ENCODE measurements at places on chromosomes 6 and 20.

DNA sequence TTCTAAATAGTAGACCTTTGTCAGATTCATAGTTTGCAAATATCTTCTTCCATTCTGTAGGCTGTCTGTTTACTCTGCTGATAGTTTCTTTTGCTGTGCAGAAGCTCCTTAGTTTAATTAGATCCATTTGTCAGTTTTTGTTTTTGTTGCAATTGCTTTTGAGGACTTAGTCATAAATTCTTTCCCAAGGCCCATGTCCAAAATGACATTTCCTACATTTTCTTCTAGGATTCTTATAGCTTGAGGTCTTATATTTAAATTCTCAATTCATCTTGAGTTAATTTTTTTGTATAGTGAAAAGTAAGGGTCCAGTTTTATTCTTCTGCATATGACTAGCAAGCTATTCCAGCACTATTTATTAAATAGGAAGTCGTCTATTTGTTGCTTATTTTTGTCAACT is 287.0 kb downstream of the PACRG start:
- DNase-seq: no peak

GRCh38 chr6:99348288-99349170 is 945 bp downstream of the FAXC start:
- no peak for DNase-seq

- DNase-seq: no peak
Measured at GRCh38 chr6:110951008-110951407, 7.5 kb upstream of the GTF3C6 start.

DNA sequence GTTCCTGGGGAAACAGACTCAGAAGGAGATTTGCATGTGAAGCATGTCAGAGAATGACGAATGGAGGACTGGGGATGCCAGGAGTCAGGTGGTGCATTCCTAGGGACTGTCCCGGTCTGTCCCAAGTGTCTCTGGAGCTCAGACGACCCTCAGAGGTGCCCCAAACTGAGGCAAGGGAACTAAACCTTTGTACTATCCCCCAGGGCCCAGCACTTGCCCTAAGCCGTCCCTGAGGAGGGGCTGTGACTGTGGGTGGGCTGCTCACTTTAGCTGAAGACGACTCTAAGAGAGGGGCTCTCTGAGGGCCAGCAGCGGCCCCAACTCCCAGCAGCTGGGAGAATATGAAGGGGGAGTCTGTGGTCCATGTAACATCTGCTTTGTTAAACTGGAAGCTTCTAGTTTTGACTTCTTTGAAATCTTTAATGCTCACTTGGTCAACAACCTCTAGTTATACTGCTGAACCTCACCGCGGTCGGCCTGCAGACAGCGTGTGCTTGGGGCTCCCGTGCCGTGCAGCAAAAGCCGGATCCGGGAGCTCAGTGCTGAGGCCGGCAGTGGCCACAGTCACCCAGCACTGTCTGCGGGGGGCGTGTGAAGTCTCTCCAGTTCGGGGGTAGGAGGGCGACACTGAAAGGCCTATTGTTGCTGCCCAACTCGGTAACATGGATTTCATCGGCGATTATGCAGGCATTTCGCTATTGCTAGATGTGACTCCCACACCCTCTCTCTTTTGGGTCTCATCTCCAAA is 34.2 kb downstream of the TUBB2B start:
- no peak for DNase-seq

- DNase-seq: no peak
Measured at GRCh38 chr6:35357677-35358076, 15.3 kb downstream of the PPARD start.

- DNase-seq: no peak
Measured at GRCh38 chr6:107244082-107244741, 128.9 kb upstream of the BEND3 start.

- DNase-seq: no peak
Measured at GRCh38 chr6:4023240-4023639, 55.7 kb downstream of the FAM217A start.

GRCh38 chr20:51928931-51929330 is 126.6 kb upstream of the SALL4 start:
- DNase-seq: no peak

GRCh38 chr6:143844006-143844405 is 868 bp downstream of the LTV1 start:
- no peak for DNase-seq

GRCh38 chr6:40556881-40557280 is 30.3 kb downstream of the LRFN2 start:
- DNase-seq: no peak

DNA sequence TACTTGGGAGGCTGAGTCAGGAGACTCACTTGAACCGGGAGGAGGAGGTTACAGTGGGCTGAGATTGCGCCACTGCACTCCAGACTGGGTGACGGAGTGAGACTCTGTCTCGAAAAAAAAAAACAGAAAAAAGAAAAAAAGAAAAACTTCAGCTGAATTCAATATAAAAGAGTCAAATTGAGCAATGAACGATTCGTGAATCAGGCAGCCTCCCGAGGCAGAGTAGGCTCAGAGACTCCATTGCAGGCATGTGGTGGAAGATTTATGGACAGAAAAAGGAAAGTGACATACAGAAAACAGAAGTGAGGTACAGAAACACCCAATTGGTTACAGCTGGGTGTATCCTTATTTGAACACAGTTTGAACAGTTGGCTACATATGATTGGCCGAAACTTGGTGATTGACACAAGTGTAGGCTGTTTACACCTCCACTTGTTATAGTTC is 56.3 kb downstream of the HLA-DPB1 start:
- no peak for DNase-seq

GRCh38 chr6:146883640-146884531 is 285.1 kb downstream of the ADGB start:
- no peak for DNase-seq

DNA sequence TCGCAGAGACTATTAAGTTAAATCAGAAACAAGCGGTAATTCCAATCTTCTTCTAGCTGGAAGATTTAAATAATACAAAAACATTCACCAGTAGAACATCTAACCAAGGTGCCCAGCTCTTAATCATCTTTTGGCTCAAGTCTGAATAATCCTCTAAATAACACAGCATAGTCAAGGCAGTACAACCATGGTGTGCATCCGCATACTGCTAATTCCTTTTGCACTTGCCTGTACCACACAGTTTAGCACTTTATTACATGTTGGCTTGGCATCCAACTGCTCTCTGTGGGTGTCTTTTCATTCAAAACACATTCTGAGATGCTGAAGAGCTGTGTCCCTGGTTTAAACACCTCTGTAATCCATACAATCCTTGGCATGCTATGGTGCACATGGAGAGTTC is 42.3 kb downstream of the VGLL2 start:
- no peak for DNase-seq

DNA sequence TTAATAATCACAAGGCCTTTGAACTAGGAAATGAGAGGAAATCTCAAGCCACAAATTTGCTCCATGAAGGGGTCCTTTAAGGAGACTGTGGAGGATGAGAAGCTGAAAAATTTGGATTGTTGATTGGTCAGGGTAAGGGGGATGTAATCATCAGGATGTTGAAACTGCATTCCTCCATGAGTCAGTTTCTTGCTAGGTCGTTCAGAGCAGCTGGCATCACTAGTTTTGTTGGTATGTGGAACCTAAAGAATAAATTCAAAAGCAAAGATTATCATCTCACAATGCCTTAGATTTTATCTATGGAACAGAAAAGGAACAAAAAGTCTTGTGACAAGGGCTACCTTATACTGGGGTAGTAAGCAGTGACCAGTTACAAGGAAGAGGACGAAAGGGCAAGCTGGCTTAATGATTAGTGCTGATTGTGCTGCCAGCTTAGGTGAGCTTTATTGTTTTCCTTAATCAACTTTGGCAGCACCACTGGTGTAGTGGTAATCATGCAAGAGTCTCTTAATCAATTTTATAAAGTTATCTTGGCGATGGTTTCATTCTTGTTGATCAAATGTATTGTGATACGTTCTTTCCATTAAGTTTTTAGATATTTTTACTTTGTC is 36.6 kb downstream of the CRISP2 start:
- no peak for DNase-seq

GRCh38 chr6:165717732-165718465 is 54.9 kb upstream of the PDE10A start:
- DNase-seq: no peak

- DNase-seq: no peak
Measured at GRCh38 chr6:93940381-93940780, 521.0 kb upstream of the EPHA7 start.

- DNase-seq: no peak
Measured at GRCh38 chr20:6663104-6663503, 104.4 kb upstream of the BMP2 start.

DNA sequence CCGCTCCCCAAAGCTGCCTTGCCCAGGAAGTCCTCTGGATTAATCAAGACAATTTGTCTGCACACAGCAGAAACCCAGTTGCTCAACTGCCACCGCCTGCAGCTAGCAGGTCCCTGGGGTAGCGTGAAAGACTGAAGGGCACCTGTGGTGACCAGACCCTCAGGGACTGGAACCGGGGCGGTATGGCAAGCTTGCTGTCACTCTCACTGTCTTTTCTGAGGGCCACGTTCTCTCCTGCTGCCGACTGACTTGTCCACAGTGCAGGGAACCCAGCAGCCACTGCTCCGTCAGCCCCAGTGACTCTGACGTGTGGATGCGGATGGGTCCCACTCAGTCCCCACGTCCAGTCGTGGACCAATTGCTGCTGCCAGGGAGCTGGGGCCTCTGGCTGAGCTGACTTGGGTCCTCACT is 72.8 kb upstream of the PMEPA1 start:
- no peak for DNase-seq

- peak; percentile 34 for DNase-seq
Measured at GRCh38 chr6:125791151-125791819, 525 bp downstream of the NCOA7 start.

- peak; percentile 22 for DNase-seq
Measured at GRCh38 chr6:30500421-30501355, 11.4 kb downstream of the HLA-E start.

DNA sequence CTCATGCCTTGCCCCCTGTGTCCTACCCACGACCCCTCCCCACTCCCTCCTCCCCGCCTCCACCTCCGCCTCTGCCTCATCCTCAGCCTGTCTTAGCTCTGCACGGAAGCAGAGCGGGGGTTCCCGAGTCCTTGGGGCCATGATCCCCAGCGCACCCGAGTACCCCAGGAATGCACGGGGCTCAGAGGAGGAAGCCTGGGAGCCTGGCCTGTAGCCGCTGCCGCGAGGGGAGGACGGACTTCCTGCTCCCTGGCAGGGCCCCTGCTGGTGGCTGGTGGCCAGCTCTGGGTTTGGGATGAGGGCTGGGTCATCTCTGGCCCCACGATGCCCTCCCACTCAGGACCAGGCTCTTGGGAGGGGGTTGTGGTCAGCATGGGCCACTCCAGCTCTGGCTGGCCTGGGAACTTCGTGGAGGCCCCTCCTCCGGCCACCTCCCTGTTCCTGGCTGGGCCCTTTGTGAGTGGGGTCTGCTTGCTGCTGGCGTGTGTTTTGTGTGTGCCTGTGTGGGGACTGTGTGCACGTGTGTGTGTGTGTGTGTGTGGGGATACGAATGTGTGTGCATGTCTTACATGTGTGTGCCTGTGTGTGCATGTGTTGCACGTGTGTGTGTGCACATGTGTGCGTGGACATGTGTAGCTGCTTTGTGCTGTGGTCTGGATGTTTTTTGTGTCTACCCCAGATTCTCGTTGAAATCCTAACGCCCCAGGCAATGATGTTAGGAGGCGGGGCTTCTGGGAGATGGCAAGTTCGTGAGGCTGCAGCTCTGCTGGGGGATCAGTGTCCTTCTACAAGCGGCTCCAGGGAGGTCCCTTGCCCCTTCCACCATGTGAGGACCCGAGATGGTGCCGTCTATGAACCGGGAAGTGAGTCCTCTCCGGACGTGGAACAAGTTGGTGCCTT is 1.3 kb upstream of the RBBP8NL start:
- no peak for DNase-seq

DNA sequence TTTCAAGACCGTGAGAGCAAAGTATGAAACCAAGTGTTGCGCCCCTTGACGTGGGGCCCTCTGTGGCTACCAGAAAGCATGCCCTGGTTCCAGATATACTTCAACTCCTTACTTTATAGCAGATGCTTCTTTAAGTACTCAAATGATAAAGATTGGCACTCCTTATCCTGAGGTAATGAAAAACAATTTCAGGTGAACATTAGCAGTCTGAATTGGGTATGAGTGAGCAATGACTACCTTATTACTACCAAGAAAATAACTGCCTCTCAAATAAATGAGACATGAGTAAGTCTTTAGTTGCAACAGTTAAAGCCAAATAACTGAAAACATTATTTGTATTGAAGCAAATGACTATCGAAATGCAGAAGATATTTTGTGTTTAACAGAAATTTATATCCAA is 408.7 kb downstream of the MMUT start:
- no peak for DNase-seq

DNA sequence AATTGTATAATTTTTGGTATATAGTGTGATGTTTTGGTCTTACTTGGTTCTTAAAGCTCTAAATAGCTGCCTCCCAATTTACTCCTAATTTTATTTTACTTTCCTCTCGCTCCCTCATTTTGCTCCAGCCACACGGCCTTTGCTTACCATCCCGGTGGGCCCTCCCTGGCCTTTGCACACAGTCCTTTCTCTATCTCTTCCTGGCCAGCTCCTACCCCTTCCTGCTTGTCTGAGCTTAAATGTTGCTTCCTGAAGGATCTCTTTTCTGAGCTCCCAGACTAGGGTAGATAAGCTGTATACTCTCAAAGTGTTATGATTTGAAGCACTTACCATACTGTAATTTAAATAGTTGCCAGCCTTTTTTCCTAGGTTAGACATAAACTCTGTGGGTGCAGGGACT is 121.7 kb downstream of the UTRN start:
- DNase-seq: no peak

DNA sequence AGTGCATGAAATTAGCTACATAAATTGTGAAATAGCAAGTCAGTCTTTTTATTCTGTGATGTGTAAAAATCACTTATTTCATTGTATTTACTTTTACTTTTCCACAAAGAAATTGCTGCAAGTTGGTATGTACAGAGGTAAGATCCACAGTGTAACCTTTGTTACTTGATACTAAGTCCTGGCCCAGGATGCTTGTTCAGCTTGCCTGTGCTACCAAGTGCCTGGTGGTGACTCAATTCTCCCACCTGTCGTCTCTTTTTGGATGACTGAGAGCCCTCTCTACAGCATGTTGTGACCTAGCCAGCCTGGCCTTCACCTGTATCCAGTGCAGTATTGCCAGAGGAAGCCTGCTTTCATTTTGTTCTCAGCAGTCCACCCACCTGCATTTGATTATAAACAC is 54.9 kb downstream of the ANKRD6 start:
- peak; percentile 4 for DNase-seq

DNA sequence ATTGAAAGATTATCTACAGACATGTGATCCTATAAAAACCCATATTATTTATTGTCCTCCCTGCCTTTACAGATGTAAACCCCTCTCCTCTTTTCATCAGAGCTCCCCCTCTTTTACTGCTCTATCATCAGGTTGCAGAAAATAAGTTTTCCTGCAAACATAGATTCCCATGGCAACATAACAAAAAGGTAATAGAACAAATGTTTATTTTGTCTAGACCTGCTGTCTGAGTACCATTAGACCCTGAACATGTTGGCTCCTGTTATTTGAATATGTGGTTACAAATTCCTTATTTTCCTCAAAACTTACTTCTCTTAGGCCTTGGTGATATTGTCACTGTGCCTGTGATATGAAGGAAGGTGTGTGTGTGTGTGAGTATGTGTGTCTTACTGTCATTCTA is 11.5 kb downstream of the MAPK14 start:
- DNase-seq: no peak

- no peak for DNase-seq
Measured at GRCh38 chr6:43338243-43338642, 29.6 kb upstream of the CRIP3 start.

GRCh38 chr6:144659202-144660182 is 374.4 kb downstream of the UTRN start:
- no peak for DNase-seq

GRCh38 chr6:107786709-107787588 is 37.2 kb downstream of the SCML4 start:
- no peak for DNase-seq
